ENCODE measurements at places on chromosomes 11 and 22.

DNA sequence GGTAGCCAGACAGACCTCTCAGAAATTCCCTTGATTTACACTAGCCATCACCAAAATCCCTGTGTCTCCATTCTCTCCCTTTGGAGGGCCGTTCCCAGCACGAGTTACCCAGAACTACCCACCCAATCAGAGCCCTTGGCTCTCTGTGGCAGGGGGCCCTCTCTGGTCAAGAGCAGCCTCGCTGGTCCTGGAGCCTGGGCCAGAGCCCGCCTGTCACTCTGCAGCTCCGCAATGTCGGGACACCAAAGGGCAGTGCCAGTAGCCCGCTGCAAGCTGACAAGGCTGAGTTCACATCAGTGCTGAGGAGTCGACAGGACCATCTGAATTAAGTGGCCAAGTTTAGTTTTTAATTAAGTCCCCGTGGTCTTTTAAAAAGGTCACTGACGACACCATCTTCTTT, 241.6 kb downstream of the ST3GAL4 start:
- no peak for DNase-seq

DNA sequence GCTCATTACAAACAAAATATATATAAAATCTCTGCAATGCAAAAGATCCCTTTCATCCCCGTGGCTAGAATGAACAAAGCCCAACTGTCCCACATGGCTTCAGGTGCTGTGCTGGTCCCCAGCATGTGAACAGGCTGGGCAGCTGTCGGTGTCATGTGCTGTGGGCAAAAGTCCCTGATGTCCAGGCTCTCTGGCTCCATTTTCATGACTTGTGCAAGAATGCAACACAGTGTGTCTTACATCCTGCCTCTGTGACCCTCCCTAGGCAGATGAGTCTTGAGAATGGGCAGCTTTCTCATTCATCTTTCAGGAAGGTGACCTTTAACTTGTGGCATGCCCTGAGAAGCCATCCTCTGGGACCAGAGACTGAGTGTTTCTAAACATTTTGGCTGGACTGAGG, 14.5 kb downstream of the GUCD1 start:
- DNase-seq = no peak

- no peak for DNase-seq
Observed at GRCh38 chr11:9201372-9202162, 63.6 kb downstream of the DENND5A start.

DNA sequence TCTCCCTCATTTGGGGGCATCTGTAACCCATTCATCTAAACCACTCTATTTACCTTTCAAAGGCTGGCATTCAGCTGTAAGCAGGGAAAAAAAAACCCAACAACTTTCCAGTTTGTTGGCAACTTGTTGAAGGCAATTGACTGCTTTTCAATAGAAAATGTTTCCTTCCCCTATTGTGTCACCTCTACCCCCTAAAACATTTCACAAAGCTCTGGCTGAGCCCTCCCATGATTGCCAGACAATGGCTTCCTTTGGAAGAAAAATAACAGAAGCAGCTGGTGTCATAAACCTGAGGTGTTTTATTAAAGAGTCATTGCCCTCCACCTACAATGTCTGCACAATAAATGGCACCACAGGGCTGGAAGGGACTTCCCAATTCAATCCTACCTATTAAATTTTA, 22.1 kb upstream of the PSMA1 start:
- no peak for DNase-seq

- peak; percentile 83 for DNase-seq
Observed at GRCh38 chr11:60915248-60915914, 1.4 kb downstream of the TMEM109 start.

- DNase-seq = peak; percentile 20
Observed at GRCh38 chr11:102604875-102605274, 20.3 kb downstream of the MMP20 start.

DNA sequence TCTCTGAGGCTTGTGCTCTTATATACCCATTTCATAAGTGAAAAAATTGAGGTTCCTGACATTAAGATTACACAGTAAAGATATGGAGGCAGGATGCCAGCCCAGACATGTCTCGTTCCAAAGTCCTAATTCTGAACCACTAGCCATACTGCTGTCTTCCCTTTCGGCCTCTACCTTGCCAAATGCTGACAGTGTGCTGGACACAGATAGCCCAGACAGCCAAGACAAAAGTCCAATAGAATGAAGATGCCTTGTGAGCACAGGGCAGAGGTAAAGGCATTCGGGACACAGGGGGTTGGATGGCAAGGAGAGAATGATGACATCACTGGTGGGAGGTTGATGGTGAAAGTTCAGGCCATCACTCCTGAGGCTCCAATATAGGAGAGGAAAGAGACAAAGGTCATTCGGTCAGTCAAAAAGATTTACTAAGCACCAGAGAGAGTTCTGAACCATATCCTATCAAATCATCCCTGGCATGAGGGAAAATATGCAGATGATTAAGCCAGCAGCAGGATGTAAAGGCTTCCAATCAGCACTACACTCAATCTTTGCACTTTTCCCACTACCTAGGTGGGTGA, 174.0 kb upstream of the MTMR2 start:
- DNase-seq = peak; percentile 36

- DNase-seq = peak; percentile 89
Observed at GRCh38 chr11:70481625-70482528, 83.5 kb downstream of the CTTN start.

DNA sequence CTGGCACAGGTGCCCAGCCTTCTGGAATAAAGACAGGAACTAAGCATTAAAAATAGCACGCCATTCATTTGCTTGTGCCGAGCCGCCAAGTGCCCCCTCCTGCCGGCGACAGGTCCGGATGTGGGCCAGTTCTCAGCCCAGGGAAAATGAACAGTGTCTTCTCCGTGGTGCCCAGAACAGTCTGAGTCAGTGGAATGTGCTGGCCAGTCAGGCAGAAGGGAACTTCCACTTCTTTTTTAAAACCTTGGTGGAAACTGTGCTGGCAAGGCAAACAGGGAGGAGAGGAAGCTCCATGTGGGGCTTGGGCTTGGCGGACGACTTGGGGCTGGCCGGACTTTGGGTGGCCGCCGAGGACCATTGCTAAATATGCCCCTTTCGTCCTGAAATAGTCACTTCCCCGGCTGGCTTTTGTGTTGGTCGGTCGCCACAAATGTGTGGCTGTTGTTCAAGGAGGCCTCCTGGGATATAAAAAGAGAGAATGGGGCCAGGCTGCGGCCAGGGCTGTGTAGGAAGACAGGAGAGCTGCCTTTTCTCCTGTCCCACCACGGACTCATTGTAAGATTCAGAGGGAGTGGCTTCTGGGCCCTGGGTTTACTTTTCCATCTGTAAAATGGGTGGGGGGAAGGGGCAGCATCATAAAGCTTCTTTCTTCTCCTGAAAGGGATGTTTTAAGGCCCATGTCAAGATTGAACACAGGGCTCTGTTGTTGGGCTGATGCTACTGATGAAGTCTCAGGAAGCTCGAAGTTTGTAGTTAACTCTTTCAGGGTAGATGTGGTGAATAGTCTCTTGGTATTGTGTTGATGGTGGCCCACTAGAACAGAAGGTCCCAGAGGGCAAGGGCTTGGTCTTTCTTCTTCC, 101.0 kb downstream of the PTPRJ start:
- DNase-seq = peak; percentile 82

GRCh38 chr11:60377401-60378136, 763 bp upstream of the MS4A7 start:
- no peak for DNase-seq

DNA sequence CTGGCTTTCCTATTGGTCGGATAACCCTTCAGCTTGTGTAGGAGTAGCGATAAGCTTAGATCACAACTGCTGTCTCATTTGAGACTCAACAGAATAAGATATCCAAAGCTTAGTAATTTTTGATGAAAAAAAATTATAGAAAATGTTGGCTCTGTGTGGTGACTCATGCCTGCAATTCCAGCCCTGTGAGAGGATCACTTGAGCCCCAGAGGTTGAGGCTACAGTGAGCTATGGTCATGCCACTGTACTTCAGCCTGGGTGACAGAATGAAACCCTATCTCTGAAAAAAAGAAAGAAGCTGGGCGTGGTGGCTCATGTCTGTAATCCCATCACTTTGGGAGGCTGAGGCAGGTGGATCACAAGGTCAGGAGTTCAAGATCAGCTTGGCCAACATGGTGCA, 55.6 kb upstream of the RRM1 start:
- peak; percentile 41 for DNase-seq

DNA sequence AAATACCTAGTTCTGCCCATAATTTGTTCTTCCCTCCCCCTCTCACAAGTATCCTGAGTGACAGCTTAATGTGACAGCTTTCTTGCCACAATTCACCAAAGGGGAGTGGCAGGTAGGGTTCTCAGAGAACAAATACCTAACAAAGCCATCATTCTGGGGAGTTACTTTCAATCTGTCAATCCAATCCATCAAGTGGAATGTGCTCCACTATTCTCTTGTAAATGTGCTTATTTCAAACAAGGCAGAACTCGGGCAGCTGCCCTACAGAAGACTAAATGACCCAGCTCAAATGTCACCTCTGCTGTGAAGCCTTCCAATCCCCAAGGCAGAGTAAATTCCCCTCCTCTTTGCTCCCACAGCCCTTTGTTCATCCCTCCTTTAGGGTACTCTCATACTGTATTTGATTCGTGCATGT, 27.8 kb downstream of the LGR4 start:
- DNase-seq = no peak

Data from ELR (cell line).